ENCODE measurements at places on chromosomes 1 and 21. TPM values are rescaled to one million over a fixed set of nuclear protein-coding genes. Genes with fewer than 3 reads are reported as not detected.

DNA sequence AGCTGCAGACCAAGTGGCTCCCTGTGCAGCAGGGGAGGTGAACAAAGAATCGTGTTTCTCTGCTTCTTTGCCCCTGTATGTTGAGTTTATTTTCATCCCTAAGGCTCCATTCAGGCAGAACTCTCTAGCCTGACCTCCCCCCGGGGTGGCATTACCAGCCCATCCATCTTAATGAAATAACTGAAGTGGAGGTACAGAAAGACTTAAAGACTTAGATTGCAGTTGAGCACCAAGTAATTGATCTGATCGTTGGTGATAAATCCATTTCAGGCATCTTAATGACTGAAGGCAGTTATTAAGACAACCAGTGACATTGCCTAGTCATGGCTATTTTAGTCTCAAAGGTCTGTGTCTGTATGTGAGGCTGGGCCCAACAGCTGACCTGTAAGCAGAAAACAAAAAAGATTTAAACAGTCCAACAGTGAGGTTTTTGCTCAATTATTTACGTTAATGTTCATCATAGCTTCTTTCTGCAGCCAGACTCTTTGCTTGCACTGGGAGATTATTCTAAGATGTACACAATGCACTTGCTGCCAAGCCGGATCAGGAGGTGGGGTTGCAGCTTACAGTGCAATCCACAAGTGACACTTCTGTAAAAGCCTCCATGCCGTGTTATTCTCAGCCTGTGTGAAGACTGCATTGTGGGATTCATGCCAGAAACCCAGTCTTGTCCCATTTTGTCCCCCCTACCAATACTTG, 363.0 kb upstream of the DUSP10 start:
- no peak for DNase-seq

GRCh38 chr1:161982507-161982895, 41.2 kb downstream of the OLFML2B start:
- no peak for DNase-seq

ECM1 gene
- total RNA-seq, result 5.5 TPM

PTPN7 gene
- total RNA-seq, result not detected

LHX4 gene
- 0.96 TPM for total RNA-seq

GRCh38 chr1:167905182-167905581, 8.8 kb downstream of the ADCY10 start:
- peak; percentile 15 for DNase-seq

GRCh38 chr1:167369933-167370332, 148.4 kb downstream of the CD247 start:
- no peak for DNase-seq

GRCh38 chr1:156797212-156797871, 19.3 kb downstream of the SH2D2A start:
- DNase-seq, result peak; percentile 45

ADAMTS1 gene
- total RNA-seq, result 35.9 TPM

TNNT2 gene
- not detected for total RNA-seq

DNA sequence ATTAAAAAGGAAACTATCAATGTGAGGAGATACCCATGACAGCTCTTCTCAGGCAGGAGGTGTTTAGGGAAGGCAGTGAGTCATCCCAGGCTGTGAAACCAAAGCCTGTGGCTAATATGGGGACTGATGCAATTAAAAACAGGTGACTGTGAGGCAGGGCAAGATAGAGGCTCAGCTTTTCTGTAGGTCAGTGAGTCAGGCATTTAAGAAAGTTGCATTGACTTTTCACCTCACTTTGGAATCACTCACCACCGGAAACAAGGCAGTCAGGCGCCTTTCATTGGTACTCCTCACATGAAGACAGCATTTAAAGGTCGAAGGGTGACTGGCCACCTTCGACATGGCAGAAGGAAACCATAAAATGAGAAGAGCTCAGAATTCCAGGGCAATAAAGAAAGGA, 54.5 kb downstream of the PAPPA2 start:
- DNase-seq, result no peak

TMEM79 gene
- 4.3 TPM for total RNA-seq

SLFNL1 gene
- total RNA-seq, result 0.37 TPM

HIVEP3 gene
- 1.2 TPM for total RNA-seq

DNA sequence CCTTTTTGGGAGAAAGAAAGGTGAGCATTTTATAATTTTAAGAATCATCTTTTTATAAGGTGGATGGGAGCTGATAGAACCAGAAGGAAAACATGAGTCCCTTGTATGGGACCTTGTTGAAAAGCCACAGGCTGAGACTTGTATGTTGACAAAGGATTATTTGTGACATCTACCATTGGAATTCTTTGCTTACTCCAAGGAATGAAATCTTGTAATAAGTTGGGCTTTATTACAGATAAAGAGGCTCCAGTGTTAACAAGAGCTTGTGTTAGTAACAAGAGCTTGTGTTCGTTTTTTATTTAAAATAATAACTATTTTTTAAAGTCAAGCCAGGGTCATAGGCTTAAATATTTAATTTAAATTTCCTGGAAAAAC, 201.1 kb upstream of the CHRM3 start:
- DNase-seq, result no peak

- no peak for DNase-seq
These were observed 22.3 kb upstream of the APOBEC4 start for GRCh38 chr1:183675381-183675780.

TMEM201 gene
- 41.4 TPM for total RNA-seq

DNA sequence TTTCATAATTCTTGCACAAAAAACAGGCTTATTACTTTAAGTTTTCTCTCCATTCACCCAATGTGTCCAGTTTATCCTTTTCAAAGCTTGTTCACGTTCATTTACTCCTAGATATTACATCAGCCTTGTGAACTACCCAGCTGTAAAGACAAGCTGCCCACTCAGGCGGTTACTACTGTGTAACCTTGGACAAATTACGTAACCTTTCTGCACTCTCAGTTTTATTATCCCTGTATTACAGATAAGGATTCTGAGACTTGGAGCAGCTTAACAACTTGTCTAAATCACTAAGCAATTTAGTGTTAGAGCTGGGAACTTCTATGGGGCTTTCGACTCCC, 20.5 kb upstream of the LPAR3 start:
- no peak for DNase-seq

DNA sequence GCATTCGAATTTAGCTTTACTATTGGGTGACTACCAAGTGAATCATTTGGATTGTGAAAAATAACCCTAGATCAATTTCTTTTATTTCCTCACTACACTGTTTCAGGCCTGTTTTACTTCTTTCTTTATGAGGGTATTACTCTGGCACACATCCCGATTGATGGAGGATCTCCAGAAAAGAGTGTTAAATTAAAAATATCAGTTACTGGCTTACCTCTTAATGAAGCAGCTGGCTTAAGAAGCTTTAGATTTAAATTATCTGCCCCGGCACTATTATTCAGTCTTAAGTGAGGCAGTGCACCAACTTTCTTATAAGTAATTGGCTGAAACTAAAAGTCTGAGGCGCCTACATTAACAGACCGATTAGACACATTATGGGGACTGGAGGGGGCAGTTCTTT, 1097.4 kb downstream of the TTLL7 start:
- DNase-seq, result no peak

PGLYRP3 gene
- not detected for total RNA-seq

DNA sequence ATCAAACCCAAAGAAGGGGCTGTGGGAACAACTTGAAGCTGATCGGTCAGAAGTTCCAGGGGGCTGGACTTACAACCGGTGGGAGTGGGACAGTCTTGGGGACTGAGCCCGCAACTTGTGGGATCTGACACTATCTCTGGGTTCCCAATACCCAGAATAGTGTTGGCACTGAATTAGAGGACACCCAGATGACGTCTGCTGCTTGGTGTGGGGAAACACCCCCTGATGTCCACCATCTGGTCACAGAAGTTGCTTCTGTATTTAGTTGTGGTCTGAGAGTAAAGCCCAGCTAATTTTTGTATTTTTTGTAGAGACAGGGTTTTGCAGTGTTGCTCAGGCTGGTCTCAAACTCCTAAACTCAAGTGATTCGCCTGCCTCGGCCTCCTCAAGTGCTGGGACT, 28.8 kb downstream of the SERBP1 start:
- no peak for DNase-seq

DNA sequence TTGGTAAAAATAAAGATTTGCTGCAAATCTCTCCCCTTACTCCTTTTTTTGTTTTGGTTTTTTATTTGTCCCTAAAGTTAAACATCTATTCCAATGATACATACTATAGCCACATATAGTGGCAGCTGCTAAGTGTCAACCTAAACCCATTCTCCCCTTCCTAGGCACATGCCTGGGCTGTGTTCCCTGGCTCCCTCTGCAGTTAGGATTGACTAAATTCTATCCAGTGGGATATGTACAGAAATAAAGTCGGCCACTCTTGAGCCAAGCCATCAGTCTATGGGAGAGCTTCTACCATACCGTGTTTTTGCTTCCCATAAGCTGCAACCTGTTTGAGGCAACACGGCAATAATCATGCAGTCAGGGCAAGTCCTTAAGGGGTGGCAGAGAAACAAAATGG, 23.6 kb downstream of the MCOLN3 start:
- DNase-seq, result no peak

DNA sequence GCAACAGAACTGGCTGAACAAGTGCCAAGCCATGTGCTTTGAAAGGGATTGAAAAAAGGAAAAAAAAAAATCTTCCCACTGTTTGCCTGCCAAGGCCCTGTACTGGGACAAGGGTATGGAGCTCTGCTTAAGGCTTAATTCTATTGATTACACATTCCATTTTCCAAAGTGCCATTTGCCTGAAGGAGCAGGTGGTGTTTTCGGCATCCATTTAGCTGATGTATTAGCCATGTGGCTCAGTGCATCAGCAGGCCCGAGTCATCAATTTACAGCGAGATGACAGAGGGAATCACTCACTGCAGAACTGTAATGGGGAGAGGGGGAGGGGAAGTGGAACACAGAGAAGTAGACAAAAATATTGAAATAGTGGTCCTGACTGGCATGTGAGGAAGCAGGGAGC, 144.2 kb upstream of the BEND5 start:
- no peak for DNase-seq

Data from neural crest cell (in vitro differentiated cells).